Transverse colon (tissue), 4 donors: ENCODE measurements at places on chromosomes 4 and X.

DNA sequence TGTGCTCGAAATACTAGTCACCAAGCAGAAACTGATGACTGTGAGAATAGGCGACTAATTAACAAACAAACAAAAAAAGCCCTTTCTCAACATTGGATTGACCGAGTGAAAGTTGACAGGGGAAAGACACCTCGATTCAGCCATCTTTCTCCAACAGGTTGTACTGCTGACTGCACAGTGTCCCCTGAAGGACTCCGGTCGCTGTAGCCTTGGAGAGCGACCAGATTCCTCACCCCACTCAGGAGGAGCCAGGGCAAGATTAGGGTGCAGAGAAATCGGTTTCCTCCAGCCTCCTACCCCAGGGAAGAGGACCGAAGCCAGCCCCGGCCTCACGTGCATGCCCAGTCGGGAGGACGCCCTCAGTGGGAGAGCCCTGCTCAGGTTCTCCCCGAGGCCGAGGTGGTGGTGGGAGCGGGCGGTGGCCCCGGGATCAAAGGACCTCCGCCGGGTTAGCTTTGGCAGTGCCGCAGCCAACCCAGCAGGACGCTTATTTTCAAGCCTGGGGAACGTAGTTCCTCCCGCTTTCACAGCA lies 1.1 kb upstream of the RAP1GDS1 start:
- DNase-seq, result peak; percentile 59
- H3K4me1 ChIP-seq, result peaks cover 4% of the 10 kb centered on the region
- peak overlapping the region; percentile 98 for H3K27ac ChIP-seq
- peak overlapping the region; percentile 50 for H3K4me3 ChIP-seq
- no peaks in the 10 kb centered on the region for H3K36me3 ChIP-seq

GRCh38 chr4:184645904-184646610 lies 3.2 kb downstream of the CASP3 start:
- H3K36me3 ChIP-seq, result no peaks in the 10 kb centered on the region
- peaks cover 33% of the 10 kb centered on the region for H3K4me1 ChIP-seq
- no peaks in the 10 kb centered on the region for H3K27me3 ChIP-seq

- no peaks in the 10 kb centered on the region for H3K36me3 ChIP-seq
- DNase-seq, result no peak
- no peaks in the 10 kb centered on the region for H3K27me3 ChIP-seq
- H3K4me1 ChIP-seq, result no peaks in the 10 kb centered on the region
Measured at GRCh38 chrX:31291131-31291530, 219.3 kb upstream of the FTHL17 start.

- DNase-seq, result no peak
- no peaks in the 10 kb centered on the region for H3K4me1 ChIP-seq
- H3K27me3 ChIP-seq, result no peaks in the 10 kb centered on the region
Measured at GRCh38 chr4:163707873-163708272, 213.4 kb downstream of the TMA16 start.

DNA sequence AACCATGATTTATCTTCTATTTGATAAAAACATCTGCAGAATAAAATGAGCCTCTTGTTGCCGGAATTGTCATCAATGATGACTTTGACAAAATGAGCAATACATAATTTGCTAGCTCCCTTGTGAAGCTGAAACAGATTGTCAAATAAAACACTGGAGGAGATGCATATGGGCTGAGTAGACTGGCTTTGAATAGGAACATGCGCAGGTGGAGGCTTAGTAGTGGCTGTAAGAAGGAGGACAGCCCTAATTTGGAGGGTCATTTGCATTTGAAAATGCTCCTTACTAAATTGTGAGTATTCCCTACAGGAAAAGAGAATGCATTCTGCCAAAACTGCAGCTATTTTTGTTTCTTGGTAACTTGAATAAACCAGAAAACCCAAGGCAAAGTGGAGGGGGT lies 329.1 kb downstream of the PPARGC1A start:
- H3K27me3 ChIP-seq, result no peaks in the 10 kb centered on the region
- no peaks in the 10 kb centered on the region for H3K36me3 ChIP-seq
- no peaks in the 10 kb centered on the region for H3K4me1 ChIP-seq

- H3K4me1 ChIP-seq, result no peaks in the 10 kb centered on the region
- no peak overlapping the region for H3K4me3 ChIP-seq
- H3K27me3 ChIP-seq, result no peaks in the 10 kb centered on the region
- DNase-seq, result no peak
- no peaks in the 10 kb centered on the region for H3K36me3 ChIP-seq
Measured at GRCh38 chrX:150621652-150622051, 53.2 kb downstream of the MTM1 start.

DNA sequence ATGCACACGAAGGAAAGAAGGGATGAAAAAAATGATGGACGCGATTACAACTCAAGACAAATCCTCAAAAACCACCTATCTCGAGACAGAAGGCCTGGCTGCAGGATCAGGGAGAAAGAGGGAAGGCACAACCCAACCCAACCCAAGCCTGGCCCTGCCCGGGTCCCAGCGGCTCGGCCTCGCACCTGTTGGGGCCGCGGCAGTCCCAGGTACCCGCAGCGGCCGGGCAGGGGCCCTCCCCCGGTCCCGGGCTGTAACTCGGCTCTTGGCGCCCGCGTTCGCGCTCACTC lies 464 bp downstream of the RASGEF1B start:
- H3K4me3 ChIP-seq, result peak overlapping the region; percentile 86
- no peak for DNase-seq
- H3K27me3 ChIP-seq, result no peaks in the 10 kb centered on the region

DNA sequence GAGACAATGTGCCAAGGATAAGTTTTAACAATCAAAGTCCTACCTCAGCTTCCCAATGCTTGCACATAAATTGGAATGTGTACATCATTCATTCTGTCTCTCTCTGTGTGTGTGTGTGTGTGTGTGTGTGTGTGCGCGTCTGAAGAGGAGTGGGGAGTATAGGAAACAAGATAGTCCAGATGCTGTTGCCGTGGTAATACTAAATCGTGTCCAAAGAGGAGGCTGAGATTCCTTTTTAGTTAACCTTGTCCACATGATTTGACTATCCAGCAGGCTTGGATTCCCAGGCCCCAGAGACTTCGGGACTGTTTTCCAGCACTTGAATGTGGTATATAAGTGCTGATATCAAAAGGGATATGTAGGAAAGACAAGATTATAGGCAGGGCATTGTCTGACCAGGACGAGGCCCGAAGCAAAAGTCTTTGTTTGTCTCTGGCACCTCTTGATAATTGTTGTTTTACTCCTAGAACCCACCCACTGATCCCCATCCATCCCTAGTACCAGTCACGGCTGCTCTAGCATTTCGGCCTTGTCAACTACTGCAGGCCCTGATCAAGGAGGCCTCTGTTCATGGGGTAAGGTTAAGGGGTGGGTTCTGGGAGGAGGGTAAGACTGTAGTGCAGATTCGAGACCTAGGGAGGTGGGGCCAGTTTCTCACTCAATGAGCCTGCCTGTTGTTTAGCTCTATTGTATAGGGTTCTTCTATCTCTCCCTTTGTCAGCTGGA lies 3.9 kb downstream of the PLP1 start:
- H3K4me3 ChIP-seq, result no peak overlapping the region
- no peaks in the 10 kb centered on the region for H3K4me1 ChIP-seq
- no peak for DNase-seq

DNA sequence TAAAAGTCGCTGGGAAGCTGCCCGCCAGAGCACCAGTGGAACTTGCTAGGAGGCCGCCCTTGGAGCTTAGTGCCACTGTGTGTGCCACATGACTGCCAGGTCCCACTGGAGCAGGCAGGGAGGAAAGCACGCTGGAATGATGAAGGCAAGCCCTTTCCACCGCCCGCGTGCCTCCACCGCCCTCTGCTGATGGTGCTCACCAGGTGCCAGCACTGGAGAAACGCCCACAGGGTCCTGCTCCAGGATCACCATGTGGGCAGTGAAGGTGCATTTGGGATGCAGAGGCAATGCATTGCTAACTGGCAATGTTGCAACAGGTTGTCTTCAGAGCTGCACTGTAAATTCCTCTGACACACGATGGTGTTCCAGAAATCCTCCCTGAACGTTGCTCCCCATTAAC lies 76.3 kb downstream of the SHROOM2 start:
- H3K4me3 ChIP-seq, result no peak overlapping the region
- no peaks in the 10 kb centered on the region for H3K4me1 ChIP-seq
- no peaks in the 10 kb centered on the region for H3K36me3 ChIP-seq
- H3K27me3 ChIP-seq, result no peaks in the 10 kb centered on the region
- H3K27ac ChIP-seq, result no peak overlapping the region

DNA sequence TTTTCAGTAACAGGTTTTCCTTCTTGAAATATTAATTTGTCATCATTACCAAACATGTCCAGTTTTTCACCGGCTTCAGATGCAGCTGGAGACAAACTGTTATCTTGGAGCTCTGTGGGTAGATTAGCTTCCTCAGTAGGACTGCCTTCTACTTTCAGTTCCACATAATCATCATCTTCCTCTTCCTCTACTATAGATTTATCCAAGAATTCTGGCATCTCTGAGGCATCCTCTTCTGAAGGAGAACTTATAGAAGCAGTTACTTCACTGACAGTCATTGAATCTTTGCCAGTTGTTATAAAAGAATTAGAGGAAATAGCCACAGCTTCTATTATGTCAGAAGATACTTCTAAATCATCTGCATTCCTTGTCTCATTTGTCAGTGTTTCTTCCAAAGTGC lies 162.9 kb downstream of the LRBA start:
- H3K4me3 ChIP-seq, result no peak overlapping the region
- H3K27ac ChIP-seq, result no peak overlapping the region
- peaks cover 22% of the 10 kb centered on the region for H3K36me3 ChIP-seq
- H3K27me3 ChIP-seq, result no peaks in the 10 kb centered on the region
- no peak for DNase-seq

DNA sequence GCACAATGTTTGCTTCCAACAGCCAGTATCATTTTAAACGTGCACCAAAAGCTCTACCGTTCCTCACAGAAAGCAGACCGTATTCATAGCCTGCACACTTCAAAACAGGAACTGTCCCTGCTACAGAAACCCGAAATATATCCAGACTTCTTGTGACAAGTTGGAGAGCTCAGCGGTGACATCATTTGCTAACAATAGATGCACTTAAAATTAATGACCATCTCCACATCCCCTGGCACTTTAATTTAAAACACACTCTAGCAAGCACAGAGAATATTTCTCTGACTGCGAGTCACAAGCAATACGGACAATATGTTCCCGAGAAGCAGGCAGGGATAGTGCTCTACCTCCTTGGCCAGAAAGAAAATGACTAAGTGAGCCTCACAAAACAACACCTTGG lies 2.5 kb downstream of the NYX start:
- H3K4me3 ChIP-seq, result no peak overlapping the region
- peak overlapping the region; percentile 59 for H3K27ac ChIP-seq
- peaks cover 3% of the 10 kb centered on the region for H3K4me1 ChIP-seq
- H3K36me3 ChIP-seq, result no peaks in the 10 kb centered on the region

DNA sequence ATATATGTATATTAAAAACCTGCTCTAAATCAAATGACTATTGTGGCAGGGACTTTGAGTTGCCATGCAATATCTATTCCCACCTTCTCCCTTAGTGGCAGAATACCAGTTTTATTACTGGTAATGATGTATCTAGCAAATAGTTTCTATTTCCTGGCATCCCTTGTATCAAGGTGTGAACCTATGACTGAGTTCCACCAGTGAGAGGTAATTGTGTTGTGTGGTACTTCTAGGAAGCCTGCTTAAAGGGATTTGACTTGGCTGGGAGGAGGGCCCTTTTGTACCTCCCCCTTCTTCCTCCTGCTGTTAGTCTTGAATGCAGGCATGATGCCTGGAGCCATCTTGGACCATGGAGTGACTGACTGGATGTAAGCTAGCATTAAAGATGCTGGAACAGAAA lies 65.4 kb upstream of the DYNLT3 start:
- H3K27me3 ChIP-seq, result no peaks in the 10 kb centered on the region
- no peak overlapping the region for H3K27ac ChIP-seq
- no peaks in the 10 kb centered on the region for H3K36me3 ChIP-seq
- no peak overlapping the region for H3K4me3 ChIP-seq
- no peaks in the 10 kb centered on the region for H3K4me1 ChIP-seq

GRCh38 chr4:151284534-151285245 lies 7.7 kb downstream of the PRSS48 start:
- no peaks in the 10 kb centered on the region for H3K4me1 ChIP-seq
- no peak overlapping the region for H3K4me3 ChIP-seq
- no peaks in the 10 kb centered on the region for H3K36me3 ChIP-seq

DNA sequence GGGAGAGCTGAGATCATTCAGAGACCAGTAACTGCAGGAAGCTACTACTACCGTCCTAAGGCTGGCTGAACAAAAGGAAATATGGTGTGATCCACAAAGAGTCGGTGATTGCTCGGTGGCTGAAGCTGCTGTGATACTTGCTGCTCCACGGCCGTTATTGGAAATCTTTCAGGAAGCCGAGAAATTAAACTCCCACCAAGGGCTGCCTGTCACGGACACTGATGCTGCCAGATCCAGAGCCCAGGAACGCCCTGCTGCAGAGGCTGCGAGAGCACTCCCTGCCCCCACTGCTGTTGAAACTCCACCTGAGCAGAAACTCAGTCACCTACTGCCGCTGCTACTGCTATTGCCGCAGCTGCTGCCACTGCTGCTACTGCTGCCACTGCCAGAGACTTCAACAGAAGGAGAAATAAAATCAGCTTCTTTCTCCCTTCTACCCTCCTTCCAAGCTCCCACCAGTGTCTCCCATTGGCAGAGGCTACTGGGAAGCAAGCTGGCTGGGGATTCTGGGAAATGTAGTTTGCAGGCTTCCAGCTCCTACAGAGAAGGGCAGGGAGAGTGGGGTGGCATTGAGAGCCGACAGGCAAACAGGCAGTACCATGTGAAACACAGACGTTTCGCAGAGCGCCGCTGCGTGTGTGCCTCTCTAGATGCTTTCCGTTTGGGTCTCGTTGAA lies 126.0 kb upstream of the ENPP6 start:
- no peaks in the 10 kb centered on the region for H3K36me3 ChIP-seq
- H3K4me1 ChIP-seq, result peaks cover 32% of the 10 kb centered on the region
- peak; percentile 80 for DNase-seq
- peak overlapping the region; percentile 55 for H3K4me3 ChIP-seq
- peak overlapping the region; percentile 91 for H3K27ac ChIP-seq

- no peaks in the 10 kb centered on the region for H3K4me1 ChIP-seq
- DNase-seq, result no peak
- H3K27me3 ChIP-seq, result no peaks in the 10 kb centered on the region
Measured at GRCh38 chrX:9135901-9136510, 102.1 kb upstream of the FAM9B start.

- H3K36me3 ChIP-seq, result no peaks in the 10 kb centered on the region
- H3K27ac ChIP-seq, result no peak overlapping the region
- DNase-seq, result no peak
- H3K4me3 ChIP-seq, result no peak overlapping the region
- H3K27me3 ChIP-seq, result no peaks in the 10 kb centered on the region
Measured at GRCh38 chr4:164188236-164188635, 565.7 kb upstream of the SMIM31 start.

- H3K27me3 ChIP-seq, result no peaks in the 10 kb centered on the region
- H3K4me1 ChIP-seq, result no peaks in the 10 kb centered on the region
- peak overlapping the region; percentile 19 for H3K27ac ChIP-seq
- no peak for DNase-seq
Measured at GRCh38 chrX:41116948-41117347, 31.7 kb downstream of the USP9X start.

- DNase-seq, result no peak
- H3K27ac ChIP-seq, result no peak overlapping the region
- peaks cover 23% of the 10 kb centered on the region for H3K4me1 ChIP-seq
Measured at GRCh38 chr4:185127021-185127925, 15.8 kb upstream of the SLC25A4 start.
